ENCODE measurements at places on chromosomes 12 and 14.

- no peak for DNase-seq
These were observed 334.5 kb downstream of the TMEM121 start for GRCh38 chr14:105860615-105861580.

DNA sequence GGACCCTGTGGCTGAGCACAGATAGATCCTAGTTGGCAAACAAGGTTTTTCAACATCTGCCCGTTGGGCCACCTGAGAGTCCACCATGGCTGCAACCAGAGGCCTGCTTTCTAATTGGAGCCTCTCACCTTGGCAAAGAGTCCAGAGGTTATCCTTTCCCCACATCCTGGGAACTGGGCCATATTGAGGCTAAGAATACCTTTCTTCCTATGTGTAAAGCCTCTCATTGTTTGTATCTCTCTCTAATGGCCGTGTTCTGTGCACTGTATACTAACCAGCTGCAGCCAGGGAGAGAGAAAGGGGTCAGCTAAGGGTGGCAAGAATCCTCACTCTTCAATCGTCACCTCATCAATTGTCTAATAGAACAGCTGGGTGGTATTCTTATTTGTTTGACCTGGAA lies 79.1 kb upstream of the ST8SIA1 start:
- DNase-seq: no peak

GRCh38 chr12:122874081-122874480 lies 21.8 kb downstream of the VPS37B start:
- no peak for DNase-seq

DNA sequence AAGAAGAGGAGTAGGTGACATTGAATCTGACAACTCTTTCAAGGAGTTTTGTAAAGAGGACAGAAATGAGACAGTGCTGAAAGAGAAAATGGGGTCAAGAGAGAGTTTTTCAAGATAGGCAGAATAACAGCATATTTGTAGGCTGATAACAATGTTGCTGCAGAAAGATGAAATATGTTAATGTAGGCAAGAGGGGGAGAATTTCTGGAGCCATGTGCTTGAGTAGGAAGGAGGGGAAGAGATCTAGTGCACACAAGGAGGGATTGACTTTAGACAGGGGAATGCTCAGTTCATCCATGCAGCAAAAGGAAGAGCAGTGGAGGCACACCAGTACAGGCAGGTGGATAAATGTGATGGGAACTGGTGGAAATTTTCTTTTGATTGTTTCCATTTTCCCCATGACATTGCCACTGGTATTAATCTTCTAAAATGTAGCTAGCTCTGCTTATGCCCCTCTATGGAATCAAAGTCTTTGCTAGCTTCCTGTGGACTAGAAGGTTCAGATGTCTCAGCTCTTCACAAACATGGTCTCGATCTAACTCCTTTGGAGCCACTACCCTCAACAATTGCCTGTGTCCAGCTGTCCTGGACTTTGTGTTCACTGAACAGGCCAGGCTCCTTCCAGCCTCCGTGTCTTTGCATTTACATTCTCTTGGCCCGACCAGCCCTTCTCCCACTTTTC lies 9.1 kb downstream of the PROX2 start:
- no peak for DNase-seq

DNA sequence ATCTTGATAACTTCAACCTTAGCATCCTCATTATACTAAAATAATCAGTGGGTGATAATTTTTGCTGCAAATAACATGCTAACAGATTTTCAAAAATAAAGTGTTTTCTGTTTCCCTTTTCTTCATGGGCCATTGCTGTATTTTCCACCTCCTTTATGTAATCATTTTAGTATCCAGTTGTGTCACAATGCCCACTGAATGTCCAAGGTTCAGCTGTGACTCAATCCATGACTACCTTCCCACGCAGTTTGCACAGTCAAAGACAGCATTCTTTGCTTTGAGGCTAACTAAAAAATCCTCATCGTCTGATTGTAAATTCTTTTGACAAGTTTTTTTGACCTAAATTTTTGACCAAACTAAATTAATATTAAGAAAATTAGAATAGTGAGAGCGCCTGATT lies 474.1 kb downstream of the FLRT2 start:
- no peak for DNase-seq
